ENCODE measurements at places on chromosomes 5 and 9. TPM values are rescaled to one million over a fixed set of nuclear protein-coding genes. Genes with fewer than 3 reads are reported as not detected.

The GMCL2 gene
- total RNA-seq: not detected

The CTXN3 gene
- not detected for total RNA-seq

The CDH6 gene
- 1.6 TPM for total RNA-seq

The NAIP gene
- 1.2 TPM for total RNA-seq

The DND1 gene
- not detected for total RNA-seq

The DIRAS2 gene
- 0.17 TPM for total RNA-seq

The MEIKIN gene
- total RNA-seq: not detected
